ENCODE measurements at places on chromosomes 4 and X.

DNA sequence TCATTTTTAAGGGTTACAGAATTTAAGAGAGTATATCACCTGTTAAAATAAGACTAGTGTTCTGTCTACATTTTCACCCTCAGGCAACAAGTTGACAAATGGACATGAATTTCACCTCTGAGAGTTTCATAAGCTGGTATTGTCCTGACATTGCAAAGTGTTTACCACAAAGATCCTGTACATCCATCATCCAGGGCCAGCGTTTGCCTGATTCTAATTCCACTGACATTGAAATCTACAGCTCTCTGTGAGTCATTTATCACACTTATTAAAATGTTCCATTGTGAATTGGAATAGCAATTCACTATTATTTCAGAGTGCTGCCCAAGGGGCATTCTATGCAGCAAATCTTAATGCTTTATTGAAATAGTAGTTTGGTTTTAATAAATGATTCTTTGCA, 1499.4 kb upstream of the PCDH7 start:
- DNase-seq, result no peak

DNA sequence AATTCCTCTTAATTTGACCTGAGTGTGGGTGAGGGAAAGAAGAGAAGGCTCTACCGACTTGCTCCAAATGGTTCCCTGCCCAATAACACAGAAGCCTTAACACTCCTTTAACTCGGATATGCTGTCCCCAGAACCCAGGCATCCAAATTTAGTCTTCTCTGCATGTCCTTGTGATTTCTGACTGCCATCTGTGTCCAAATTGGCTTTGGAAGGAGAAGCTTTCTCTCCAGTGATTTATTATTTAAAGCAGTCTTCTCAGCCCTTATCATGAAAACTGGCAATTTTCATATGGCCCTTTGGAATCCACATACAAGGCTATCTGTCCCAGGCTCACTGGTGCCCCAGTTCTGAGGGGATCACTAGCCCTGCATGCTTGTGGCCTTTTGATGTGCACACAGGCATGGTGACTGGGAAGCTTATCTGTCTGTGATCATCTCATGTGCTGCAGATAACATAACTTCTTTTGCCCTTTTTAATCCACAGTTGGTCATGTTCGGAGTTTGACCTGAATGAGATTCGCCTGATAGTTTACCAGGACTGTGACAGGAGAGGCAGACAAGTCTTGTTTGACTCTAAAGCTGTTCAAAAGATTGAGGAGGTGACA, 56.7 kb downstream of the FNIP2 start:
- no peak for DNase-seq

DNA sequence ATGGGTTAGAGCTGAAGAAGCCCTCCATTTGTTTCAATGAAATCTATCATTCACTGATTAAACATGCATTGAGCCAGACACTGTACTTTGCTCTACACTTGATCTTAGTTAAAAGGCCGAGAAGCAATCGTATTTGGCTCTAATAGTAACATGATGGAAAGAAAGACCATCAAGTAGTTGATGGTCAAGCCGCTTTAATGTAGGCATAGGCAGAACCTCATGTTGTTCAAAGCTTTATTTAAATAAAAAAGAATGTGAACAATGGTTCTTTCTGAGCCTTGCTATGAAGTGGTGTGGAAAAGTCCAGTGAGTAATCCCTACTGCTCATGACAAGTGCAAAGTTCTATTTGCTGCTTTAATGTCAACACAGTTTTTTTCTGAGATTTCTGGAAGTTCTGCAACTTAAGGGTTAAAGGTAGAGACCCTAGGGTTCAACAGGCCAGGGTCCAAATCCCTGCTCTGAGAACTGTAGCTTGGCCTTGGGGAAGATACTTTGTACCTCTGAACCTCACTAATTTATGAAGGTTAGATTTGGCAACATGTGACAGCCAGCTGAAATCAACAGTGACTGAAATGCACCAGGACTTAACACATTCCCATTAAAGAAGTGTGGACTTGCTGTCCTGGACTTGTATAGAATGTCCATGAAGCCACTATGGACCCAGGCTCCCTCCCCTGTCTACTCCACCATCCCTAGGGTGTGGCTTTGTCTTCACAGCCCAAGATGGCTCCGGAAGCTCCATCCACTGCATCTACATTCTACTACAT, 17.9 kb upstream of the LAP3 start:
- no peak for DNase-seq

DNA sequence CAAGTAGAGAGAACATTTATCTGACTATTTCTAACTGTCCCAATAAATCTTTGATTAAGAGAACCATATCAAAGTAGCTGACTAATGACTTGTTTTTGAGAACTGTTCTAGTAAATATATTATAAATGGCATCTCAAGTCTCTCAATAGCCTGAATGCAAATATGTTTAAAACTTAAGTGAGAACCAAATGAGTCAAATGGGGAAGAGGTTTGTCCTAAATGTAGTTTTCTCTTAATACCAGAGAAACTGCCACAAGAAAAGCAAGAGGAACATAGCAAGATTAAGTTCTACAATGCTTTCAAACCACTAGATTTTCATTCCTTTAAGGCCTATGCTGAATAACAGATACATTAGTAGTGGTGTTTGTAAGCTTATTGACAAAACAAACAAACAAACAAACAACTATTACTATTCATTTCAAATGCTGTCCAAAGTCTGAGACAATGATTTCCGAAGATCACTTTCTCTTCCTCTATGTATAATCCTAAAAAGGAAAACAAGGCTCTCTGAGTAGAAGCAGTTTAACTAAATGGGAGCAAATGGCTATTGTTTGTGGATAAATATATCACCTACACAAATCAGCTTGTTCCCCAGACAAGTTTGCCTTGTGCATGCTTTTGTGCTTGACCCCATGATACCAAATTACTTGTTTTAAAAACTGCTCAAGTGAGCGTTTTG, 408.4 kb upstream of the EMCN start:
- no peak for DNase-seq

DNA sequence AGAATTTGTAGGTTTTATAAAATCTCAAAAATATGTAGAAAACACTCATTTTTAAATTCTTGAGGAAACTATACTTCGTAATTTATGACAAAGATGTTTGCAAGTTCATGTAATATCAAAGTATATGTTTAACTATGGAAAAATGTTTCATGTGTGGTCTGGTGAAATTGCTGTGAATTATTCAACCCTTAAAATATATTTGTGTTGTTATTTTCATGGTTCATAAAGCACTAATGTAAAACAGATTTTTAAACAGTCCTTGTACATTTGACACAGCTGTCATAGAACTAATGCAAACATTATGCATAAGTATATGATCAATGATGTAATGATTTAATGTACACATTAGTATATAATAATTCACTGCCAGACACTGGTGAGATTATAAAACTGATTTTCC, 83.1 kb upstream of the ARSJ start:
- no peak for DNase-seq

DNA sequence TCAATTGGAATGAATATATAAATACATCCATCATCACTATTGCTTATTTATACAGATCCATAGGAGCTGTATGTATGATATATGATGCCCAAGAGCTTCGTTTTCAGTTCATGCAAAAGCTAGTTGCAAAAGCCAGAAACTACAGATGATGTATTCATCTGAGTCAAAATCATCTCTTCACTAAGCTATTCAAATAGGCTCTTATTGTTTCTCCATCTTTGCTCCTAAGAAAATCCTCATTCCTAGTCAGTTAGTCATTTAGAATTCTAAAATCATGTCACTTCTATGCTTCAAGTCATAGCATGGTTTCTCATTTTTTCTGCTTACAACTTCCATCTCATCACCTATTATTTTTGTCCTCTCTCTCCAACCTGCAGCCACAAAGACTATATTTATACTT, 300.1 kb upstream of the TRAM1L1 start:
- no peak for DNase-seq

- no peak for DNase-seq
Measured at GRCh38 chr4:79450053-79450452, 42.0 kb upstream of the GK2 start.

GRCh38 chr4:161457311-161457710, 706.5 kb downstream of the FSTL5 start:
- DNase-seq, result no peak

DNA sequence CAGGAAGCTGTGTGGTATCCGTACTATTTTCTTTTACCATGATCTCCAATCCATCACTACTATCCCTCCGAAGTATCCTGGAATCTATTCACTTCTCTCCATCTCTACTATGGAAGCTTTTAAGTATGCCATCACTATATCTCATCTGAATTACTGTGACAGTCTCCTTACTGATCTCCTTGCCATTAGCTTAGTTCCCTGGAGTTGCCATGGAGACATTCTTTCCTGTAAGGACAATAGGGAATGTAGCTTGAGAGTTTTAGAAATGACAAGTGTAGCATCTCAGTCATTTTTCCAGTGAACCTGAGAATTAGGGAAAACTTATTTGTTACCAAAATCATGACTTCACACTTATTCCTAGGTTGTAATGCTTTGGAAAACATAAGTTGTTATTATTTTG, 86.3 kb downstream of the HPGD start:
- DNase-seq, result no peak

- no peak for DNase-seq
Measured at GRCh38 chr4:3031357-3032082, 42.8 kb downstream of the HTT-AS start.

- DNase-seq, result no peak
Measured at GRCh38 chr4:113008716-113009115, 40.7 kb upstream of the ANK2 start.

DNA sequence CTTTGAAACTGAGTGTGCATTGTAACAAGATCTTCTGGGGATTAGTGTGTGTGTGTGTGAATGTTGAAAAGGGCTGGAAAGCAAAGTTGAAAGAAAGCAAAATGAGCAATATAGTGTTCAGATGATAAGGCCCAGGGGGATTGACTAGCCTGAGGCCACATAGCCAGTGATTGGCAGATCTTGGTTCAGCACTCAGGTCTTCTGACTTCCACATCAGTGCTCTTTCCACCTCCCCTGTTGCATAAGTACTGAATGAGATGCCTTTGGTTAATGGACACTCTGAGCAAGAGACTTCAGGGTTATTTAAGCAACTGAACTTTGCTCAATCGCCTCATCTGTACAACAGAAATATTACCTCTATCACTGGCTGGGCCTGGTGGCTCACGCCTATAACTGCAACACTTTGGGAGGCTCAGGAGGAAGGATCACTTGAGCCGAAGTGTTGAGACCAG, 120.4 kb downstream of the TMEM164 start:
- no peak for DNase-seq

- DNase-seq, result no peak
Measured at GRCh38 chrX:48794340-48794910, 7.4 kb upstream of the HDAC6 start.

- peak; percentile 27 for DNase-seq
Measured at GRCh38 chr4:16582526-16582925, 315.9 kb downstream of the LDB2 start.

GRCh38 chr4:166501941-166502382, 628.9 kb downstream of the TLL1 start:
- DNase-seq, result peak; percentile 53

GRCh38 chr4:176290520-176290919, 21.5 kb upstream of the ASB5 start:
- no peak for DNase-seq

DNA sequence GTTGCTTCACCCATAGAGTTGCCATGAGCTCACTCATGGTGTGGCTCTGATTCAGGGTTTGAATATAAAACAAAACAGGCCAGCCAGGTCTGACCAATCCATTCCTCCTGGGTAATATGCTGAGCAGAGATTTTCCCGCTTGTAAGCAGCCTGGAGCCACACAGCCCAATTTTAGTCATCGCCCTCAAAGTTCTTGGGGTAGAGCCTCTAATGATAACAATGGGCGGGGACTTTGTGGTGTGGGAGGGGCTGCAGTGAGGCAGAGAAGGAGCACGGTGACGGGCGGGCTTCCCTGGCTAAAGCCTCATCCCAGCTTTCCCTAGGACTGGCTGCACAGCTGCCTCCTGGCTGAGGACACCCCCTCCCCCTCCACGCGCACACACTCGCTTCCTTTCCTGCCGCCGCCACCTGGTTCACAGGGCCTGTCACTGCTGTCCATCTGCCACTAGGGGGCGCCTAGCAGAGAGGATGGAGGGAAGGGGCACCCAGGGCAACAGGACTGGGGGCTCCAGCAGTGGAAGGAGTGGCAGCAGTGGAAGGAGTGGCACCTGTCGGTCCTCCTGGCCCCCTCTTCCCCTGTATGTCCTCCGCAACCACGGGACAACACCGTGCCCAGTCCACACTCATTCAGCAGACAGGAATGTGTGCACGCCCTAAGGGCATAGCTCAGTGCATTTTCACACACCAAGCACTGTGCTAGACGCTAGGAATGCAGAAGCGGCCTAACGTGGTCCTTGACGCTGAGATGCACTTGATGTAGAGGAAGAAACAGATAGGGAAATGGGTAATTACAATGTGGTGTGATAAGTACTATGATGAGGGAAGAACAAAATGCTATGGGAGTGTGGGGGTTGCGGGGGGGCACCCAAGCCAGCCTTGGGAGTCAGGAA, 26.8 kb downstream of the PRPS1 start:
- peak; percentile 78 for DNase-seq

DNA sequence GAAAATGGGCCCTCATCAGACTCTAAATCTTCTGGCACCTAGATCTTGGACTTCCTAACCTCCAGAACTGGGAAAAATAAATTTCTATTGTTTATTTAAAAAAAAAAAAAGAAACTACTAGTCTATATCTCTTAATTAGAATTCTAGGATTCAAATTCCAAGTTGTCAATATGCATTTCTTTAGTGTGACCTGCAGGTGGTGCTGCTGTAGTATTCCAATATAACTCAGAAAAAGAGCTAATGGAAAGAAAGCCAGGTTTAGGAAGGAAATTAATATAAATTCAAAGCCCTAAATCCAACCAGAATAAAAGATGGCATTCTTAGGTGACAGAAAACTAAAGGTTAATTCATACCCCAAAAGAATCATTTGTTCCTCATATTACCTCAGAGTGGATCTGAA, 80.0 kb upstream of the NALF2 start:
- DNase-seq, result no peak

- DNase-seq, result no peak
Measured at GRCh38 chr4:161714022-161714751, 449.6 kb downstream of the FSTL5 start.

DNA sequence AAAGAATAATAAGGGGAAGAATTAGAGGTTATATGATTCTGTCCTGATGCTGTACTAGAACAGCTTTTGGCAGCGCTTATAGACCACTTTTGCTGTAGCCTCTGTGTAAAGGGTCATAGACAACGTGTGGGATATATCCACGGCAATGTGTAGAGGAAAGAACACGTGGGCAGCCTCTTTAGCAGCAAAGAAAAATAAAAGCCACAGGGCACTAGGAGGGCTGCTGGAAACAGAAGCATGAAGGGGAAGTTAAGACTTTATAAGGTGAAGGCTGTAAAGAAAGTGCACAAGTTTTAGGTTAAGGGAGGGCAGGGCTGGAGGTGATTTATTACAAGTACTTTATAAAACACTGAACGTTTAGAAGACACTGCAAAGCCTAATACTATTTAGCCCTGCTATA, 20.1 kb upstream of the PHEX start:
- DNase-seq, result no peak

- no peak for DNase-seq
Measured at GRCh38 chr4:133278591-133278990, 129.5 kb downstream of the PCDH10 start.

GRCh38 chr4:145795521-145795920, 115.6 kb downstream of the C4orf51 start:
- DNase-seq, result no peak

Data from nephron progenitor cell (in vitro differentiated cells).